Right lobe of liver (tissue), 6 donors: ENCODE measurements at places on chromosomes 1 and 21. TPM values are rescaled to one million over a fixed set of nuclear protein-coding genes. Genes with fewer than 3 reads are reported as not detected.

Gene TEDDM1
- not detected for total RNA-seq

Gene OR2T35
- total RNA-seq: not detected

Gene KRTAP13-2
- total RNA-seq: not detected

Gene PTPN22
- 0.60 TPM for total RNA-seq

Gene EXTL2
- 8.7 TPM for total RNA-seq

Gene AMY1B
- not detected for total RNA-seq

Gene PCP4
- total RNA-seq: not detected
